ENCODE measurements at places on chromosomes 4 and X. TPM values are rescaled to one million over a fixed set of nuclear protein-coding genes. Genes with fewer than 3 reads are reported as not detected.

GRCh38 chr4:171924746-171925376, 111.7 kb downstream of the GALNTL6 start:
- DNase-seq = no peak

- DNase-seq = peak; percentile 82
These were observed 226.2 kb downstream of the PALLD start for GRCh38 chr4:168723020-168723419.

DNA sequence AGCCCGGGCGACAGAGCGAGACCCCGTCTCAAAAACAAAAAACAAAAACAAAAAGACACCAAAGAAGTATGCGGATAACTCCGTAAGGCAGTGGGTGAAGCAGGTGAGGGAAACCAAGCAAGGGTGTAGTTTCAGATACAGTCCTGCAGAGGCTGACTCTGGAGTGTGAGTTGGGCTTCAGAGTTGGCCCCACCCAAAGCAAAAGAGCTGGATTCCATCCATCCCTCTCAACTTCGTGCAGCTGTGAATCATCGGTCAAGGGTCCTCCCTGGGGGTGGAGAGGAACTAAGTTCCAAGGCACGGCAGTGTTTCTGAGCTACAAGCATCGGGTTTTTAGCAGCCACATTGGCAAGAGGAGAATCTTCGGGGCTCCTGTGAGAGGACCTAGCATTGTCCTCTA, 43.9 kb upstream of the FAM9A start:
- peak; percentile 87 for DNase-seq

DNA sequence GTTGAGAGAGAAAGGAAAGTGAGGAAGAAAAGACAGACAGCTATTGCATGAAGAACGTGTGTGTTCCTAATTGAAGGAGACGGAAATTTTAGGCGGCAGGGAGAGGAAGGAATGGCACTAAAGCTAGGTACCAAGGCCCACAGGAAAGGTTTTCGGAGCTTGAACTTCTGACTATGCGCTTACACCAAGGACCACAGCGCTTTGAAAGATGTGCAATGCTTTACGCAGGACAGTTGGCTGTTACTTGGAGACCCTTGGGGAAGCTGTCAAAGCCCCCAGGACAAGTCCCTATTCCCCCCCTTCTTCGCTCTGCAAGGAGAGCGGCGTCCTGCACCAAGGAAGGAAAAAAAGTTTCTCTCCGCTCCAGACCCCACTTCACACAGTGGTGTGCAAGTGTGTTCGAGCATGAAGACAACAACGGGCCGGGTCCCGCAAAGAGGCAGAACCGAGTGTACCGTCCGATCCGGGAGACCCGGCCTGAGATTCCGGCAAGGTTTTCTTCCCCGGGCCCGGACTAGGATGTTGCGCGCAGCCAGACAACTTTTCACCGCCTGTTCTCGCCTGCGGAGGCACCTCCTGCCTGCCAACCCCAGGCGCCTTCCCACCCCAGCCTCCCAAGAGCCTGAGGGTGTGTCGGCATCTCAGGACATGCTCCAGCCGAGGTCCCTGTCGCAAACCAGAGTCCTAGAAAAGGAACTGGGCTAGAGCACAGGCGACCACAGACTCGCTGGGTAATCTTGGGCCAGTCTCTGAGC, 896 bp downstream of the KDR start:
- DNase-seq = no peak

- DNase-seq = peak; percentile 23
These were observed 312.2 kb upstream of the DIAPH2 start for GRCh38 chrX:96372313-96373046.

ZNF141 gene
- 6.6 TPM for total RNA-seq

ZIC3 gene
- total RNA-seq = not detected

TMPRSS11B gene
- not detected for total RNA-seq

RPS6KA3 gene
- total RNA-seq = 36.1 TPM

SORCS2 gene
- not detected for total RNA-seq

XK gene
- 1.6 TPM for total RNA-seq

Measured in M059J (cell line).